ENCODE measurements at places on chromosomes 7 and 10.

- no peak for DNase-seq
Measured at GRCh38 chr7:131462059-131462458, 94.4 kb downstream of the PODXL start.

DNA sequence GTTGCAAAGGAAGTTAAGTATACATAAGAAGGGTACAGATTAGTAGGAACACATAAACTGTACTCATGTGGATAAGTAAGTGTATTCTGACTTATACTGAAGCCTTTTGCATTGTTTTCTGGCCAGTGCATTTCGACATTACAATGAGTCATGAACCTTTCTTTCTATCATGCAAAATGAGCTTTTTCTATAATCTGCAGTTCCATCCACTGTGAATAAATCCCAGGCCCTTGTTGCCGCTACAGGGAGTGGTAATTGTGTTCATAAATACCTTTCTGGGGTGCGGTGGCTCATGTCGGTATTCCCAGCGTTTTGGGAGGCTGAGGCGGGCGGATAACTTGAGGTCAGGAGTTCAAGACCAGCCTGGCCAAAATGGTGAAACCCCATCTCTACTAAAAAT, 858.3 kb downstream of the GRM8 start:
- no peak for DNase-seq

DNA sequence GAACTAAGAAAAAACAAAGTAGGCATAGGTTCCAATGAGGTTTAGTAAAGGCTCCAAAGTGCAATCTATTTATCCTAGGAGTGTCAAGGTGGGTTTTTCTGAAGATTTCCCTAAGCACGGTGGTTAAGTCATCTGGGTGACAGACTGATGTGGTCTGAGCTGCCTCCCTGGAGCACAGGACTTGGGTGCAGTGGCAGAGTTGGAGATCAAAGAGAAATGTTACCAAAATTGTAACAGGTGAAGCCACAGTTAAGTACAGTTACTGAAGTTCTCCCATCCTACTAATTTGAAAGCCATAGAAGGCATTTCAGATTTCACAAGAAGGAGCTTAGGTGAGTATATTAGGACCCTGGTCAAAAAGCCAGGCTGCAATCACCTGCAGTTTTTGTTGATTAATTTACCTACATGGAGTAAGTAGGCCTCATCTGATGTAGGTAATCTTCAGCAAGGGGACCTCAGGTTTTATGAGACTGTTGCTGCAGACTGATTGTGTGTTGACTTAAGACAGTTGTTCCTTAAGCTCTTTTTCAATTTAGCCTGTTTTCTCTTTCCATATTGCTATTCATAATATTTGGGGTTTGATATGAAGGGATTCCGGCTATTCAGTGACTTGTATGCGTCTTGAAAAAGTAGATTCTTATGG, 3.0 kb downstream of the DLX6 start:
- DNase-seq, result no peak

- DNase-seq, result no peak
Measured at GRCh38 chr7:40350100-40350499, 215.3 kb downstream of the SUGCT start.

DNA sequence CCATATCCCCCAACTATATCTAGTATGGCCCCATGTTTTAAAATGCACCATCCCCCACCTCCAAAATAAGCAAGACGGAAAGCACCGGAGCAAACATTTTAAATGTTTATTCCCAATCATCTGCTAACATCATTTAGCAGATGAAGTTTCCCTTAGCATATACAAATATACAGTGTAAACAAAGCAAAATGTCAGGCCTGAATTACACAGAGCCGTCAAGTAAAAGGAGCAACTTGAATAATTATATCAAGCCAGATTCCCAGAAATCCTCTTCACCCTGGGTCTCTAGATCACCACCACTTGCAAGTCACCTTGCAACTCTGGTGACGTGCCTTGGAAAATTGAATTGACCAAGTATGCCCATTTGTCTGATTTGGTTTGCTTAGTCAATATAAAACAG, 91.6 kb upstream of the COL1A2 start:
- DNase-seq, result no peak

DNA sequence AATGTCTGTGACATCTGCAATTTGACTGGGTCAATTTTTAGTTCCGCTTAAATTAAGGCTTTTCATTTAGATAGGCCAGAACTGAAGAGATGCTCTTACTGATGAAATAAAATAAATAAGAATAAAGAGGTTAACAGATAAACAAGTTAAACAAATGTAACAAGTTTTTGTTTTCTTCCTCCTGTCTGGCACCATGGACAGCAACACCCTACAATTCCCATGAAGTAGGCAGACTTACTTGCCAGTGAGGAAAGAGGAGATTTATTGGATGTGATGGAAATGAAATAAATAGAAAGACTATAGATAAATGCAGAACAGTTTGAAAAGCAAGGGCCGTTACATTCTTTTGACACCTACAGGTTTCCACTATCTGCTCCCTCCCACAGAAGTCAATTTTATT, 118.5 kb downstream of the AMPH start:
- no peak for DNase-seq

DNA sequence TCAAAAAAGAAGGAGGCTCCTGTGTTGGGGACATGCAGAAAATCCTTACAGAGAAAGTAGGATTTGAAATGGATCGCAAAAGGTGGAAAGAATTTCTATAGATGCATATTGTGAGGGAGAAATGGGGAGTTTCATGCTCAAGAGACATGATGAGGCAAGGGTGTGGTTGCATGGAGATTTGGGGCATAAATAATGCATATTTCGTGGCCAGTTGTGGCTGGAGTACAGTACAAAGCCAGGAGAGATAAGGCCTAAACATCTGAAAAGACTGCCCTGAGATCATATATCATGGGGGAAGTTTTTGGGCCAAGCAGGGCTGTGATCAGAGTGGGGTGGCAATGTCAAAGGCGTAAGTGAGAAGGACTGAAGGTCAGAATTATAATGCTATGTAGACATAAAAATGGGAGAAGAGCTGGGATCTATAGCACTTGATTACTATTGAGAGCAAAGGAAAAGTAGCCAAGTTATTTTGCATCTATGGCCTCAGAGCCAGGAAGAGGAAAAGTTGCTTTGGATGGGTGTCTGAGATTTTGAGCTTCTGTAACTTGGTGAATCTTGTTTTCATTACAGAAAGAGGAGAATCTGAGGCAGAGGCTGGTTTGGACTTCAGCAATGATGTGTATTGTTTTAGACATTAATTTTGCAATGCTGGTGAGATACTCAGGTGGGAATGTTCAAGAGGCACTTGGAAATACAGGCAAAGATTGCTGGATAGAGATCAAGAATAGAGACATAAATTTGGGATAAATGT, 166.6 kb downstream of the INHBA start:
- no peak for DNase-seq

DNA sequence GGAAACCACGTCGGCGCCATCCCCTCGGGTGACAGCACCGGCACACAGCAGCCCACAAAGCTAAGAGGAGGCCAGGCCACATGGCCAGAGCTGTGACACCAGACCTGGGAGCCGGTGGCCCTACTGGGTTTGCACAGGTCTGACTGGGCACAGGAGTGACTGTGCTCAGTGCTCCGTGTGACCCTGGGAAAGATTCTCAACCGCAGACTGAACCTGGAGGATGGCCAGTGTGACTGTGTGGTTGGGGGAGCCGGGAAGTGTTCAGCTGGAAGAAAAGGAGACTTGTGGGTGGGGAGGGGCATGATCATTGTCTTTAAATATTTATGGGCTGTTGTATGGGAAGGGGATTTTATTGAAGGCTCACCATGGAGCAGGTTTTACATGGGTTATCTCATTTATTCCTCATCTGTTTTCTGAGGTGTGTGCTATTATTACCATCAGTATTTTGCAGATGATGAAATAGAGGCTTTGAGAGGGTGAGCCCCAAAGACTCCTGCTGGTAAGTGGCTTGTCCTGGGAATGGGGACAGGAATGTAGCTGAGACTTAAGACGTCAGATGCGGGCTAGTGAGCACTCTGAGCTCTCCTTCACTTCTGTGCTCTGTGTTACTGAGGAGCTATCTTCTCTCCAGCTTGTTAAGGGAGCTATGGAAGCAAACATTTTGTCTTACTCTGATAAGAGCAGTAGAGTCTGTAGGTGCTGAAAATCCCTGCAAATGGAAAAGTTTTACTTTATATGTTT, 127.5 kb downstream of the TMEM178B start:
- no peak for DNase-seq
